ENCODE measurements at places on chromosomes 5 and 9.

GRCh38 chr5:179290681-179291540 is 54.4 kb downstream of the ADAMTS2 start:
- no peak for DNase-seq

DNA sequence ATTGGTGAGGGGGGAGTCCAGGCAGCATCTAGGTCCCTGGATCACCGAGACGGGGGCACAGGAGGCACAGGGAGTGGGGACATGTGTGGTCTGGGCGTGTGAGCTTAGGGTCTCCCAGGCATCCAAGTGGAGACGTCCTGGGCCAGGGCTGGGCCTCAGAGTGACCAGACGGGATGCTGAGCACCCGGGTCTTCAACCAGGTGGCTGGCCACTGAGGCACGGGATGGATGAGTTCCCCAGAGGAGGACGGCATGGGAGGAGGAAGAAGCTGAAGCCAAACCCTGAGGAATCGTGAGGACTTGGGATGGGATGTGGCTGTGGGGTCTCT is 88.0 kb downstream of the LMX1B start:
- no peak for DNase-seq

DNA sequence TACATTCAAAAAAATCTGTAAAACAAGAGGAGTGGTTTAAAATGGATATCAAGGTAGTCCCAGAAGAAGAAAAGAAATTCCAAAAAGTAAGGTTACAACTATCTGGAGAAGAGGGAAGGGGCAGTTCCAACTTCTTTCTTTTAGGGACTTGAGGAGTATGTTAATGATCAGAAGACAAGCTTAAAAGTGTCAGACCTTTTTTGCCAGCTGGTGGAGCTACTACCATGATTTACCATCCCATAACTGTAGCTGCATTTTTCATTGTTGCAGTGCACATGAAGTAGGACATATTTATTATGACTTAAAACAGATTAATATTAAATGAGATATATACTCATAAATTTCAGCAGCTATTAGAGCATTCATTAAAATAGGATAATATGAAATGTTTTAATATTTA is 158.5 kb upstream of the RGS7BP start:
- no peak for DNase-seq

DNA sequence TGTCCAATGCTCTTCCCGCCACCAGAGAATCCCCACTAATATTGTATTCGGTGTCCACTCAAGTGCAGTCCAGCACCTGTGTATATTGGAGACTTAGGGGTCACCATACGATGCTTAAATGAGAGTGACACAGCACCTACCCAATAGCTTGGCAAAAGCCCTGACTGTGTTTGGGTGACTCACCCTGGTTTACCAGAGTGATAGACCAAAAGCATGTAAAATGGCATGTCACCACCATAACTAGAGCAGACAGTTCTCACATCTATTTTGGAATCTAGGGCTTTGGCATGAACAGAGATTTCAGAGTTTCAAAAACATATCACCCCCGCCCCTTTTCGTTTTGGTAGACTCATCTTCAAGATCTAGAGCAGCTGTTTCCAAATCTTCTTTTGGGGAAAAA is 217.3 kb upstream of the RASEF start:
- DNase-seq, result no peak

- no peak for DNase-seq
These were observed 204.1 kb downstream of the GABBR2 start for GRCh38 chr9:98504298-98505282.

GRCh38 chr9:92294297-92294676 is 790 bp upstream of the IARS1 start:
- peak; percentile 19 for DNase-seq

DNA sequence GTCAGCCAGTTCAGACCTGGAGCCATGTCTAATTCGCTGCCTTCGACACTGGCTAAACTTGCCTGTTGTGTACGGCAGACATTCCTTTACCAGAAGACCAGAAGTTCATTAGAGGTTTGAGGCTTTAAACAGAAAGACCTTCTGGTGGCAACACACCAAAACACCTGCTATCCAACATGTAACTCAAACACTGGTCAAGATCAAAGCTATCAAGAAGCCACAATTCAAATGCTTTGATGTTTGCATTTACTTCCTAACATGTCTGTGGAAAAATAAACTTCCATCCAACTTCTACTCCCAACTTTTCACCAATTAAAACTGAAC is 91.0 kb upstream of the RETREG1 start:
- DNase-seq, result no peak

DNA sequence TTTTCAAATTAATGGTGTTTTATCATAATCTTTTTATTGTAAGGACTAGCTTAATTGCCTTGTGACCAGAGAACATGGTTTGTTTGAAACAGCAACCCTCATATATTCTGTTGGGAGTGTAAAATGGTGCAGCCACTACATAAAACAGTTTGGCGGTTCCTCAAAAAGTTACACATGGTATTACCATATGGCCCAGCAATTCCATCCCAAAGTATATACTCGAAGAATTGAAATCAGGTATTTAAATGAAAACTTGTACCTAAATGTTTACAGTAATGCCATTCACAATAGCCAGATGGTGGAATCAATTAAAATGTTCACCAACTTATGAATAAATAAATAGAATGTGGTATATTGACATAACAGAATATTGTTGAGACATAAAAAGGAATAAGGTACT is 14.8 kb upstream of the IL33 start:
- no peak for DNase-seq

- DNase-seq, result no peak
These were observed 213.2 kb downstream of the EPB41L4A start for GRCh38 chr5:112205846-112206245.

DNA sequence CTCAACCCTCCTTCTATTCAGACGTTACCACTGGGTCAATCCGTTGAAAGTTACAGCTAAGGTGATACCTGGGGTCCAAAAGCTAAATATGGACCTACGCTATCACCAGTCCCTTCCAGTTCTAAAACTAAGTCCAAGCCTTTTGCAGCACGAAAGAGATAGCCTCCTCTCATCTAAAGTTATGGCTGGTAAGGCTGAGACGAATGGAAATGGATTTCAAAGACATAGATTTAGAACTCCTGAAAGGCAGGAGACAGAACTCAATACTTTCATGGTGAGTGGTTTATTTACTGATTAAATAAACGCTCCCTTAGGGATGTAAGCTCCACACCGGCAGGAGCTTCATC is 751 bp upstream of the RIC1 start:
- DNase-seq, result no peak

GRCh38 chr9:74358959-74359358 is 138.2 kb upstream of the RORB start:
- DNase-seq, result no peak

DNA sequence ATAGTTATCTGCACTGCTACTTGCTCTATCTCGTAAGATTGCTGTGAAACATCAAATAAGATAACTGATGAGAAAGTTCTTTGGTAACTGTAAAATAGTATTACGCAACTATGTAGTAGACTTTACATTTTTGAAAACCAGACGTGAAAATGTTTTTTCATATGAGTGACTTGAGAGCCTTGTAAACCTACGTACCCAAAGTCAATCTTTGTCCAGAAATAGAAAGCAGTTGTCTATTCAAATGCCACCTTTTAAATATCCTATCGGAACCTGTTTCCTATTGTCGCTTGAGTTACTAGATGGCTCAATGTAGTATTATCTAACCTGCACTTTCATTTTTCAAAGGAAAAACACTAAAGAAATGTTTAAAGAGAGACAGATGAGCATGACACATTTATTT is 1.6 kb downstream of the FNIP1 start:
- DNase-seq, result no peak

DNA sequence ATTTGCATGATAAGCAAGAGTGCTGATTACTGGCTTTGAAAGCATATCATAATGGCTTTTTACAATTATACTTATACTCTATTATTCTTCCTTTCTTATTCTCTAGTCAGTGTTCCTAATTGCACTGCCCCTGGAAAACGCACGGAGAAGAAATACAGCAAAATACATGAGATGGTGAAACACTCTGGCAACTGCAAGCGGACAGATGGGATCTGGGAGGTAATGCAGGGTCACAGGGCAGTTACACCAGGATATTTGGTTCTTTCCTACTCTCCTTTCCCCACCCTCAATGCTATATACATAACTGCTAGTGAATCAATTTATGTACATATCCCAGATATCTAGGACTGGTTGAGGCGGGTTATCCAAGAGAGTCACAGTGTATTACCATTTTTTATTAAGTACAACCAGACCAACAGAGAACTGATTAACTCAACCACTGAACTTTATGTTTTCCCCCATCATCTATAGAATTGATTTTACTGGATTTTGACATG is 423.7 kb downstream of the ZSWIM6 start:
- no peak for DNase-seq

DNA sequence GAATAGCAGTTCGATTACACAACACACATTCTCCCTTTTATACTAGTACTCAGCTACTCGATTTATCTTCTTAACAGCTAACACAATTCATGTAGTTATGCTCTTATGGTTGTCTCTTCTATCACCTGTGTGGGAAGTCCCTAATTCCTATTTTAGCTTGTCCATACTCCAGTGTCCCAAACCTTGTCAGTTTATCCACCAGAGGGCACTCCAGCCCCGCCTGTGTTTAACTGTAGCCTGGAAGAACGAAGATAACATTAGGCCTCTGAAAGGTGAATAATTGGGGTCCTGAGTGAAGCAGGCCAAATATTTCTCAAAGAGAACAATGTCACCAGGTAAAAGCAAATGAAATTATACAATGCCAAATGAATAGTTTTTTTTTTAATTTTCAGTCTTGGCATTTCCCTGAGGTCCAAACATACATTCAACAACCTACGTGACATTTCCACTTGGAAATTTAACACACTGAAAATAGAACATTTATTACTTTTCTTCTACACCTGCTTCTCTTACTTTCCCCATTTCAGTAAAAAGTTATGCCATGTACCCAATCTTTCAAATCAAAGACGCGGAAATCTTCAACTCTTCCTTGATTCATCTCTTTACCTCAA is 560.7 kb downstream of the HTR1A start:
- peak; percentile 49 for DNase-seq

- no peak for DNase-seq
These were observed 2.3 kb upstream of the IRX2 start for GRCh38 chr5:2753452-2754420.

GRCh38 chr9:26756881-26757280 is 135.7 kb downstream of the CAAP1 start:
- DNase-seq, result no peak

DNA sequence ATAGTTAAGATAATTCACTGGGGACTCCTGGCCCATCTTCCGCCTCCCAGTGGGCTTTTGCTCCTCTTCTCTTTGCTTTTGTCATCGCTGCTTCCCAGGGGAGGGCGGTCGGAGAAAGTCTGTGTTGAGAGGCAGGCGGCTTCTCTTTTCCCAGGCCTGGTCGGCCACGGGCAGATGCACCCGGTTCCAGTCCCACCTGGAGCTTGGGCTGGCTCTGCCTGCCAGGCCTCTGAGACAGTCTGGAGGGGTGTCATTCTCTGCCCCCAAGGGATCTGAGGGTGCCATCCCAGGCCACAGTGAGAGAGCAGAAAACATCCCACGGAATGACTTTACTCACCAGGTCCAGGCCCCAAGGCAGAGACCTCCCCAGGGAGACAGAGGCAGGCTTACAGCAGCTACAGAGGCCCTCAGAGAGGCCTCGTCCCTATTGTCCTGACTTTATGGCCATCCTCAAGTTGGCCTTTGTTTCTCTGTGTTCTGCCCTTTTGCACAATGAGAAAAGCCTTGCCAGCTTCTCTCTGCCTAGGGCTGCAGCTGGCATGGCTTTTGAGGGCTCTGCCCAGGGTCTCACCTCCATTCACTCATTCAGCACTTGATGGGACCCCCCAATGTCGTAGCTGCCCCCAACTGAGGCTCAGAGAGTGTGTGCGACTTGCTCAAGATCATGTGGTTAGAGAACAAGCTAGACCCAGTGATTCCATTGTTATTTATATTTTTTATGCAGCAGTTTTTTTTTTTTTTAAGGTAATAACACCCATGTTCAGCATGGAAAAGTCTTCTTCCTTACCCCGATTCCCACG is 44.2 kb upstream of the BOD1 start:
- no peak for DNase-seq

GRCh38 chr5:95163079-95163478 is 121.8 kb downstream of the MCTP1 start:
- no peak for DNase-seq

DNA sequence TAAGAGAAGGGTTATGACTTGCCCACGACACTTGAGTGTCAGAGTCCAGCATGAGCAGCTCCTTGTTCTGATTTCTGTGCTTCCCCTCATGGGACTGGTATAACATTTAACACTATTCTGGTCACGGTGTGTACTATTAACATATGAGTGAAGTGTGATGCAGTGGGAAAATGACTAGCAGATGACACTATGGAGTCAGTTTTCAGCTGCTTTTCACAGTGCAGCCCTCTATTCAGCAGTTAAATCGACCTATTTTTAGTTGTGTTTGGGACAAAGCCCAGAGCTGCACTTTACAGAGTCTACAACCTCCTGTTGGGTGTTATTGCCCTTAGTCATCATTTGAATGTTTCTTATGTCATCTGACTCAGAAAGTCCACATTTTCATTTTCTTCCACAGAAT is 59.1 kb downstream of the CHSY3 start:
- no peak for DNase-seq

DNA sequence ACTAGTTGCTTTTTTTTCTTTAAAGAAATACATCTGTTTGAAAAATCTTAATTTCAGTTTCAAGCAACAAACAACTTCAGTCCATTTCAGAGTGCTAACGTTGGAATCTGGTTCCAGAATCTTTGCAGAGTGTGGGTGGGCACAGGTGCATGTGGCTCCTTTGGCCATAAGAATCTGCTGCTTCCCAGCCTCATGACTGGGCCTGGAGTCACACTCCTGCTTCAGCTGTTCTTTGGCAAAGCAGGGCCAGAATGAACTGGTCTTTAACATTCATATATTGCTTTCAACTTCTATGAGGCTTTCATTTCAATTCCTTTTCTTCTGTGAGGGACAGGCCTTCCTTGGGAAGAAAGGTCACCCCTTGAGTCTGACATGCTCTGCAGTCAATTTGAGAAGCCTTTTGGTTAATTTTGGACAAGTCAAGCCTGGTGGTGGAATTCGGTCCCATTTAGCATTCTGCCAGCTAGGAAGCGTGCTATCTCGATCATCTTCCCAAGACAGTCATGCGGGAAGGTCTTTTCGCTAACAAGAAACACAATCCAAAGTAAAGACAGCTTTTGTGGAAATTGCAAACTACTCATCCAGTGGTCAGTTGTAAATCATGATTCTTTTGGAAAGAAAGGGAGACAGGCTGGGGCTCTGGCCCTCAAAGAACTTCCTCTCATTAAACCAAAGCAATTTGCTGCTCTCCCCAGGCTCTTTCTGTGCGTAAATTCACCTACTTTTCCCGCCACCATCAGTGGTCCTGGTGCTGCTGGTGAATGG is 55.2 kb downstream of the SLC1A3 start:
- no peak for DNase-seq

DNA sequence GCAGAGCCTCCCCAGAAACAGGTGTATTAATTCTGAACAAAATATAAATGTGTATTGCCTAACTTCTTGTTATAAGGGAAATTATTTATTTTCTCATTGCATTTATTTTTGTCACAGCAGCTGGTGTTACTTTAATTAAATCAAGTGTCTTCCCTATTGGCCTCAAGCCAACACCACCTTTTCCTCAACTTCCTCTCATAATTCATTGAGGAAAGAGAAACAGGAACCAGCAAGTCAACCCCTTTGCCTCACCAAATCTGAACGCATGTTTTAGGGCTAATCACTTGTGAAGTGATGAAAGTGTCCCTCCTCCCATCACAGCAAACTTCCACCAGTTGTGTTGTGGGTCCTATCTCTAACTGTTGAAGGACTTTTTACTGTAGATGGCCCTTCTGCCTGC is 73.1 kb downstream of the DIRAS2 start:
- no peak for DNase-seq
